ENCODE measurements at places on chromosomes 6 and 20. TPM values are rescaled to one million over a fixed set of nuclear protein-coding genes. Genes with fewer than 3 reads are reported as not detected.

GRCh38 chr6:115468272-115469005 lies 592.3 kb downstream of the FRK start:
- no peak for DNase-seq

DNA sequence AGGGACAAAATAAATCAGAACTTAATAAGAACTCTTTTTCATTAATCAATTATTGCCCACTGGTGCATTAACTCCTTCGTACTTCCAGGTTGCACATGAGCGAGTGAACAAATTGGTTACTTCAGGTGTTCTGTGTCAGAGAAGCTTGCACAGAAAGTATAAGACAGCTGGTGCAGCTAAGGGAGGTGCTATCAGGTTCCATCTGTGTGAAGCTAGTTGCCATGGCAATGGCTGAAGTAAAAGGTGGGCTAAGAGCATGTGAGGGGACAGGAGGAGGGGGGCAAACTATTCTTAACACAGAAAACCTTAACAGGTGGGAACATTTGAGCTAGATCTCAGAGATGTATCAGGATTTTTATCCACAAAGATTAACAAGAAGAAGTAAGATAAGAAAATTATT lies 81.6 kb downstream of the MANEA start:
- no peak for DNase-seq

DNA sequence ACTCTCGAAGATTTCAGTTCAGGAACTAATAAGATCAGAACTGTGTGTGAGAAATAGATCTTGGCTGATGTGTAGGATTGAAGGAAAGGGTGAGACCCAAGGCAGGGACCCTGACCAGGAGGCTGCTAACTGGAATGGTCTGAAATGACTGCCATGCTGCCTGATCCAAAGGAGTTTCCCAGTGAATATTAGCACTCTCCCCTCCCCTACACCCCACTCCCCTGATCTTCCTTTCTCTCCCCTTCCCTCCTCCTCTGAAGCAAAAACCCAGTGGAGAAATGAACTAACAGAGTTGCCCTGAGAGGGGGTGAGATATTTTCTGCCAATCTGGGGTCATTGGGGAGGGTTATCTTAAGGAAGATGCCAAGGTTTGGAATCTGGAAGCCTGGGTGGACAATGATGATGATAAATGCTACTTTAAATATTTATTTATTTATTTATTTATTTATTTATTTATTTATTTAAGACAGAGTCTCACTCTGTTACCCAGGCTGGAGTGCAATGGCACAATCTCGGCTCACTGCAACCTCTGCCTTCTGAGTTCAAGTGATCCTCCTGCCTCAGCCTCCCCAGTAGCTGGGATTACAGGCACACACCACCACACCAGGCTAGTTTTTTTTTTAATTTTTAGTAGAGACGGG lies 371.0 kb upstream of the CHD6 start:
- DNase-seq = no peak

Gene CLVS2
- total RNA-seq = 0.18 TPM

All from ureter (tissue), 1 donor.